M059J (cell line): ENCODE measurements at places on chromosomes 6 and 20.

DNA sequence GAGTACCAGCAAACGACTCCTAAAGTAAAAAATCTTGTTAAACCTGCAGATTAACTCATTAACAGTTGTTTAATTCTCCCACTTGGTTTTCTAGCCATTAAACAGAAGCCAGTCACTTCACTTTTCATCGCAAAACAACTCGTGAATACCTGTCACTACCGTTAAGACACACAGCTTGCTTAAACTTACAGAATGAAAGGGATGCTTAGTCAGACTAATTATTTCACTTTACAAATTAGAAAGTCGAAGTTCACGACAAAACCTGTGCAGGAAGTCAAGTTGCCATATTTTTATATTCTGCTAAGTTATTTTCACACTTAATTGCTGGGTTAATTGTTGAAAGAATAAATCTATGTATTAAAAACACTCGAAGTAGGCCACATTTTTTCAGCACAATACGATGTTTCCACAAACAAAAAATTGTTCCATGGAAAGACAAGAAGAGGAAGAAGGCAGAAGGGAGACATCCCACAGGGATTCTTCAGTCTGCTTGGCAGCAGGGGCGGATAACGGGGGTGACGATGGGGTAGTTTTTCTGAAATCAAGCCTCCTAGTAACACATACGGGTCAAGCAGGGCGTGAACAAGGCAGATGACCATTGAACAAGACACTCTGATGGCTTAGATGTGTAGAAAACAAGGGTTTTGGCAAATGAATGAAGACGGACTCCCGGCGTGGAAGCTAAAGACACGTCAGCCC is 933 bp downstream of the SSR1 start:
- peak; percentile 28 for DNase-seq

DNA sequence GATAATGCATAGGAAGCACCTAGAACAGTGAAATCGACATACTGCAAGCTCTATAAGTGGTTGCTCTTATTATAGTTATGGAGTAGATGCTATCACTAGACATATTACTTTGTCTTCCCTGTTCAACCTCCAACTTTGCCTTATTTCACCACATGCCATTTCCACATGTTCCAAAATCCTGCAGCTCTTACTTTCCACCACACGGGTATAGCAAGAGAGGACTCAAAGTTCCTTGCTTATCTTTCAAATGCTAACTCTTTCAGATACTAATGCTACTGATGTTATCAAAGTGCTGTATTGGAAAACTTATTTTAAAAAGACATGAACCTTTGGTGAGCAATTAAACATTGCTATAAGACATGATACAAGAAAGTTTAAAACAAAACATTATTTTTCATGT is 1130.1 kb downstream of the HACE1 start:
- DNase-seq, result no peak

DNA sequence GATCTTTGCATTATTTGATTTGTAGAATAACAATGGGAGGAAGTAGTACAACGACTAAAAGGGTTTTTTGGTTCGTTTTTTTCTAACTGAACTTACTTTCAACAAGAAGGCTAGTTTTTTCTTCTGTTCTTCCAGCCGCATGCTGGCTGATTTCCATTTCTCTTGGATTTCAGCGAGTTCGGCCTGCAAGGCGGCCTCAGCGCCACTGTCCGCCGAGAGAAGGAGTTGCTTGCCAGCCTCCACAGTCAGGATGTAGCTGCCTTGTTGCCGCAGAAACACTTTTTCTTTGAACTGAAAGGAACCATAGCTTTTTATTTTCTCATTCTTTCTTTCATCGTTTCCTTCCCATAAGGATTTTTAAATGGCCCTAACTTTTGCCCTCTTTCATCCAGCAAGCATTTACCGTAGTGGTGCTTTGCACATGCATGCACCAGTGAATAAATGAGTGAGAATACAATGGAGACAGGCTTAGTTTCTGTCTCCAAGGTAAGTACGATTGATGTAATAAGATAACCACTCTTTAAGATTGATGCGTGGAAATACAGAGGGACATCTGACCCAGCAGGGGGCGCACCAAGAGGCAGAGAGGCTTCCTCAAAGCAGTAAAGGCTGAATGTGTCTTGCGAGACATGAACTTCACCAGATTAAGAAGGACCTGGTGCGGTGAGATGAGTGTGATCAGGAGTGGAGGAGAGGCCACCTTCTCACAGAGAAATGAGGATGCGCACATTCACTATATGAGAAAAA is 398.8 kb downstream of the ESR1 start:
- DNase-seq, result peak; percentile 12

- no peak for DNase-seq
Observed at GRCh38 chr20:10625641-10626040, 48.2 kb downstream of the JAG1 start.

- no peak for DNase-seq
Observed at GRCh38 chr6:170504479-170504878, 48.6 kb downstream of the PSMB1 start.

GRCh38 chr6:15152700-15153099 is 93.2 kb upstream of the JARID2 start:
- no peak for DNase-seq

DNA sequence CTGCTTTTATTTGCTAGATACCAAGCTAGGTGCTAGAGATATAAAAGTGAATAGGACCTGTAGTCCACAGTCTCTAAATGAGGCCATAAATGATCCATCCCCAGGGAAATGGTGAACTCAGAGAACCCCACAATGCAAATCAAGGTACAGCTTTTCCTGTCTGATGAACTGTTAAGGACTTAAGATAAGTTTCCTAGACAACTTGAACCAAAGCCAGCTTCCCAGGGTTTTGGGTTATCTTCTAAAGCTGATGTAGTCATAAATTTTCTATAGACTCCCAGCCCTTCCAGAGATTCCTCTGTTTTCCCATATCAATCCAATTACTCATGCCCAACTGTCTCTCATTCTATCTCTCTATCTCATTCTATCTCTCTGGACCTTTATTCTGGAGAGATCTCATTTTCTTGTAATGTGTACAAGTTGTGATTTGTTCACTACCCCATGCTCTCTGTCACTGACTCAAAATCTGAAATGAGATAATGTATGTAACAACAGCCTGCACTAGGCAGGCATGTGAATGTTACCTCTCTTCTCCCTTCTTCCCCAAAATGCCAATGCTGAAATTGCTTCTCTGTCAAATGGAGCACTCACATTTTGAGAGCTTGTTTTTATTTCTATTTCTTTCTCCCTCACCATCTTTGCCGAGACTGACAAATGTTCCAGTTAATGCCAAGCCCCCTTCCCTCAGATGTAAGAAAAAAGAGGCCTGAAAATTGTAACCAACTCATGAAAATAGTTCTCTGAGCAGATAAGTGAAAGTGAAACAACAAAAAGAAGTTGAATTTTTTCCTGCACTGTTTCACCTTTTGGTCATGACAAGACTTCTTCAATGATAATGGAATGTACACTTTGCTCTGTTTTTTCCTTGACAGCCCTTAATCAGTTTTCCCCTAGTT is 279.9 kb downstream of the SLC35F1 start:
- DNase-seq, result no peak

GRCh38 chr20:22412977-22413868 is 171.1 kb downstream of the FOXA2 start:
- no peak for DNase-seq

- no peak for DNase-seq
Observed at GRCh38 chr20:13166437-13166836, 54.6 kb upstream of the ISM1 start.

DNA sequence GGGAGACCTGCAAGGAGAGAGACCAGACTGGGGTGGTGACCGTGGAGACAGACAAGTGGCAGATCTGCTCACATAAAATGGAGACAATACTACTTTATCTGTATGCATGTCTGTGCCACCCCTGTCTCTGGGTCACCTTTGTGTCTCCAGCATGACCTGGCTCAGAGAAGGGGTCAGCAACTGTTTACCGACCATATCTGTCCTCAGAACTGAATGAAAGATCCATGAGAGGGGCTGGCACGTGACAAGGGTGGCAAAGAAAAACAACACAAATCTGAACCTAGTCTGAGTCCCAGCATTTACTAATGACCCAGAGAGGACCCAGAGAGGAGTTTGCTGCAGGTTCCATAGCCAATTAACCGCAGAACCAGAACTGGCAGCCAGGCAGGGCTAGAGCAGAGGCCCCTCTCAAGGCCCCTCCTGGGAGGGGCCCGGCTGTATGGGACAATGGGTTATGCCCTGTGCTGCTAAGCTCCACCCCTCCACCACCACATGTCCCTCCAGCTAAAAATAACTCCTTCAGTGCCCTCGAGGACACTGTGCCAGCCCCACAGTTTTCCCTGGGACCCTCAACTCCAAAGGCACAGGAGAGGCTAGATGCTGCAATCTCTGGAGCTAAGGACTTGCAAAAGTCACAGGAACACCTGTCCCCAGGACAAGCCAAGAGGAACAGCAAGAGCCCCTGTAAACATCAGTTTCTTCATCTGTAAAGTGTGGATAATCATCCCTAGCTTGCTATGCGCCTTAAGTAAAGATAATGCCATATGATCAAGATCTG is 2.2 kb downstream of the AHCY start:
- no peak for DNase-seq

DNA sequence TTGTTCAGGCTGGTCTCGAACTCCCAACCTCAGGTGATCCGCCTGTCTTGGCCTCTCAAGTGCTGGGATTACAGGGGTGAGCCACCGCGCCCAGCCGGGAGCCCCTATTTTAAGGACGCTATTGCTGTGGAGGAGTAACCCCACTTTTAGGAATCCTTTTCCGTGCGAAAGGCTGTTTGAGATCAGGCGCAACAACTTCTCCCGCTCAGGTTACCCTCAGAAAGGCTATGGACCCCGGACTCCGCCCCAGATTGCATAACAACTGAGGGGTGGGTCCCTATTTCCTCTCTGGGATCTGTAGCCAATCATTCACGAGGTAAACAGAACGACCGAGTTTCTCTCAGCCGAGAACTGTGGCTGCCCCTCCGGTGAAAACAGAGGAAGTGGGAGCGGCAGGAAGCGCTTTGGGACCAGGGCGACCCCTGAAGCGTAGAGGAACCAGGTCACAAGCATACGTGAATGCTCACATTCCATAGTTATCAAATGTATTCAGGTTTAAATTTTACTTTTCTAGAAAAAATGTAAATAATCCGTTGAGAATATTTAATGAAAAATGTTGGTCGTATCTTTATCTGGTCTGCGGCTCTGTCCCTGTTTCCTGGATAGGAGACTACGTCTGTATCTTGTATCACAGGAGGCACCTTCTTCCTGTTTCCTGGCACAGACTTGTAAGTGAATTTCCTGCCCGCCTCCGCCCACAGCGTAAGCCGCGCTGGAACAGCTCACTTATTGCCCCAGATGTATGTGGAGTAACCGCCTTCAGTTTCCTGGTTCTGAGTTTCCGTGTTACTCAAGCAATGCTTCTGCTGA is 26.8 kb downstream of the HLA-E start:
- DNase-seq, result peak; percentile 93

DNA sequence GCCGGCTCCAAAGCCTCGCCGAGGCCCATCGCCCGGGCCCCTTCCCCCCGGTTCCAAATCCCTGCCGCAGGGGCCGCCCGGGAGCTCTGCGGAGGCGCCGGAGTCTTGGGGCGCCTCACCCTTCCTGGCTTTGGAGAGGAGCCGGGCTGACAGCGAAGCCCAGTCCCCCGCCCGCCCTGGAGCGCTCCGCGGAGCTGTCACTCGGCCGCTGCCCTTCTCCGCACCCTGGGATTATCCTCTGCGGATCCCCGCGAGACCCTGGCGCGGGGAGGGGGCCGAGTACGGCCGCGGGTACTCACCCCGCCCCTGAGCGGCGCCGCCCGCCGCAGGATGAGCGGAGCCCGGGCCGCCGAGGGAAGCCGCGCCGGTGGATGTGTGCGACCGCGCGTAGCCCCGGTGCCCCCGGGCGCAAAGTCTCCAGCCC is 343 bp downstream of the SNAP91 start:
- peak; percentile 3 for DNase-seq

- peak; percentile 72 for DNase-seq
Observed at GRCh38 chr6:120198033-120198432, 848.5 kb upstream of the MAN1A1 start.

GRCh38 chr6:145323646-145324045 is 411.7 kb downstream of the EPM2A start:
- peak; percentile 16 for DNase-seq

DNA sequence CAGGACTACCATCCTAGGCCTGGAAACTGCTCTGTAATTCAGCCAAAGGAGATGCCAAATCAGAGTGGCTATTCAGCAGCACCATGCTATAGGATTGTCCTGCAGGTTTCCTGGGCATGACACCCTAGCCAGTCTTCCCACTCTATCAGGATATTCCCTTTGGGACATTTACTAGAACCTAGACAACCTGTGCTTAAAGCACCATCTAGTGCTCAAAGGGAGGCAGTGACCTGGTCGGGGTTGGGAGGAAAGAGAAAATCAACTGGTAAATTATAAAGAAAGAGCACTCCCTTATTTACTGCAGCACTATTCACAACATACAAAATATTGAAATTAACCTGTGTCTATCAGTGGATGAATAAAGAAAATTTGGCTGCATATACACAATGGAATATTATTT is 67.2 kb upstream of the SMLR1 start:
- peak; percentile 66 for DNase-seq

DNA sequence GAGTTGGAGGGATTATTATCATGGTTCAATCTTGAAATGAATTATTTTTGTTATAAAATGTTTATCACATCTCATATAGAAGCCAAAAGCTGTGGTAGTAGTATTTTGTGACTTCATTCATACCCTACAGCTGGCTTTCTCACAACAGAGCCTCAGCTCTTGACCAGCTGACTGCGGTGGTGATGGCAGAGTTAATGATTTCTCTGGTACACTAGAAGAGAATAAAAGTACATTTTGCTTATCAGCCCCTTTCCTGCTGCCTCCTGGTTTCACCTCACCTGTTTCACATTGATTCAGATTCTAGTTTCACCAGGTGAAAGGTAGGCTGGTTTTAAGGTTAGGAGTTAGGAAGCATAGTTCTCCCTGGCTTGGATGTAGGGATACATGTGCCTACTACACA is 55.7 kb downstream of the AFG1L start:
- DNase-seq, result no peak

GRCh38 chr6:105359419-105360370 is 43.2 kb downstream of the PREP start:
- peak; percentile 92 for DNase-seq

DNA sequence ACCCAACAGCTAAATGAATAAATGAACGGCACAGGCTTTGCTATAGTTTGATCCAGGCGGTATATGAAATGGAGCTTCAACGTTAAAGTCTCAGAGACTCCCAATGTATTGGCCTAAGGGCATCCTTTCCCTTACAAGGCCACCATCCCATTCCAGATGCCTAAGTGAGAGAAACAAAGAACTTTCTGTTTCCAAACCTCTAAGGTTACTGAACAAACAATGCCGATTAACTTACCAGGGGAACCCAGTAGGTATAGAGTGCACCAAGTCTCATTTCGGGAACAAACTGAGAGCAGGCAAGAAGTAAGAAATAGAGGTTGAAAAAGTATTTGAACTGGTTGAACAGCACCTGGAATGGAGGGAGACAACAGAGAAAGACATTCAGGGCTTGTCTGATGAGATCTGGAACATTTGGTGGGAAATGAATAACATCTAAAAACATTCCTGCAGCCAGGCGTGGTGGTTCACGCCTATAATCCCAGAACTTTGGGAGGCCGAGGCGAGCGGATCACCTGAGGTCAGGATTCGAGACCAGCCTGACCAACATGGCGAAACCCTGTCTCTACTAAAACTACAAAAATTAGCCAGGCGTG is 42.5 kb downstream of the ATP9A start:
- peak; percentile 31 for DNase-seq

- no peak for DNase-seq
Observed at GRCh38 chr6:39800034-39801032, 8.2 kb downstream of the DAAM2 start.

- DNase-seq, result peak; percentile 85
Observed at GRCh38 chr6:159184559-159184958, 15.4 kb downstream of the FNDC1 start.
